ENCODE measurements at places on chromosomes 7 and 10. TPM values are rescaled to one million over a fixed set of nuclear protein-coding genes. Genes with fewer than 3 reads are reported as not detected.
A peak's percentile ranks its signal among the peaks of the same experiment; 100 is the strongest.

- DNase-seq: peak; percentile 39
Measured at GRCh38 chr10:79069325-79070080, 737 bp downstream of the ZMIZ1 start.

GRCh38 chr10:5549462-5550249 is 24.9 kb downstream of the CALML3 start:
- no peak for DNase-seq

ZMIZ2 gene
- 6.2 TPM for total RNA-seq

PDCD11 gene
- 16.3 TPM for total RNA-seq

- no peak for DNase-seq
Measured at GRCh38 chr7:122651451-122651850, 47.5 kb downstream of the RNF133 start.

All from M059J (cell line).